Activated CD8-positive, alpha-beta memory T cell treated with anti-CD3 and anti-CD28 coated beads, Interleukin-2, amount 50 U/mL, for 4 hours (primary cell): ENCODE measurements at places on chromosomes 2 and 18.
A peak's percentile ranks its signal among the peaks of the same experiment; 100 is the strongest.

- DNase-seq: no peak
These were observed 36.2 kb downstream of the KIAA2012 start for GRCh38 chr2:202109139-202109736.

- no peak for DNase-seq
These were observed 86.8 kb downstream of the FMNL2 start for GRCh38 chr2:152421521-152422370.

GRCh38 chr2:65869296-65869695, 436.9 kb upstream of the SPRED2 start:
- no peak for DNase-seq

DNA sequence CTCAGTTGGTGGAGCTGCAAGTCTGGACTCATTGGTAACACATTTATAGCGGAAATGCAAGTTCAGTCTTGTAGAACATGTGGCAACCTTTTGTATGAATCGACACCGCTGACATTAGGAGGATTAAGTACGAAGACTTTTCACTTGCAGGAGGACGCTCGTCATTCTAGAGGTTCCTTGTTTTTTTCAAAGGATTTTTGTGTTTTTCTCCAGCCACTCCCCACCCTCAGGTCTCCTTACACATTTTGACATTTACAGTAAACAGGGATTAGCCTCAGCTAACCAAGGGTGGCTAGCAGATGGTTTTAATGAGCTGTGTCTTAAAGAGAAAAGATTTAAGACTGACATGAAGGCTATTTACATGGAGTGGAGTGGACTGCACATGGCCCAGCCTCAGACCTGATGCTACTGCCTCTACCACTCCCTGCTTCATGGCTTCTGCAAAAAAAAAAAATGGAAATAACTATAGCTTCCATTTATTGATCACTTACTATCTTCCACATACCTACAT, 173.8 kb downstream of the TRIB2 start:
- DNase-seq: no peak

DNA sequence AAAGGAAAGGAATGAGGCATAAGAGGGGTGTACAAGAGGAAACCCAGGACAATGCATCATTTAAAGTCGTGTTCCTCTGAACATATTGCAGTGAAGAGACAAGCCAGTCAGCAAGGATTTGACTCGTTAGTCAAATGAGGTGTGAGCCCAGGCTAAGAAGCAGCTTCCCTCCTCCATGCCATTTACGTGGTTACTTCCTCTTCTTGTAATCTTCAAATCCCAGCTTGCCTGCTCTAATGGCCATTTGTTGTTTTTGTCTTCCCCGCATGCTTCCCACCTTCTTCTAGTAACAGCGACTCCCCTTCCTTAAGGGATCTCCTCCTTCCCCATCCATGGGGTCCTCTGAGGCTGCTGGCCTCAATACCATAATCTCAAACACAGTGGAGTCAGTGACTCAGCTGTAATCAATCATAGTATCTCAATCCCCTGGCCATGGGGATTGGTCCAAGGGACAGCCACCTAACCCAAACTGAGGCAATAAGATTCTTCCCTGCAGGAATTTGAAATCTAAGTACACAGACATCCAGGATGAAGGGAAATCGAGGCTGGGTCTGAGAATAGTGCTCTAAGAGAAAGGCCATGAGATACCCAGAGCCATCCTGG, 37.6 kb downstream of the SLC14A1 start:
- no peak for DNase-seq

DNA sequence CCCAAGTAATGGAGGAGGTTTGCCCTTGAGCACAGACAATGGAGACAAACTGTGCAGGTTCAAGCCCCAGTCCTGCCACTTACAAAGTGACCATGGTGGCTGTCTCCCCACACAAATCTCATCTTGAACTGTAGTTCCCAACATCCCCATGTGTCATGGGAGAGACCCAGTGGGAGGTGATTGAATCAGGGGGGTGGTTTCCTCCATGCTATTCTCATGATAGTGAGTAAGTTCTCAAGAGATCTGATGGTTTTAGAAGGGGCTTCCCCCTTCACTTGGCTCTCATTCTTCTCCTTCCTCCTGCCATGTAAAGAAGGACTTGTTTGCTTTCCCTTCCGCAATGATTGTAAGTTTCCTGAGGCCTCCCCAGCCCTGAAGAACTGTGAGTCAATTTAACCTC, 225.4 kb downstream of the TXNL1 start:
- DNase-seq: no peak

GRCh38 chr2:54149638-54150441, 34.4 kb downstream of the ACYP2 start:
- DNase-seq: no peak

- no peak for DNase-seq
These were observed 10.9 kb downstream of the RBMS1 start for GRCh38 chr2:160482673-160483072.

DNA sequence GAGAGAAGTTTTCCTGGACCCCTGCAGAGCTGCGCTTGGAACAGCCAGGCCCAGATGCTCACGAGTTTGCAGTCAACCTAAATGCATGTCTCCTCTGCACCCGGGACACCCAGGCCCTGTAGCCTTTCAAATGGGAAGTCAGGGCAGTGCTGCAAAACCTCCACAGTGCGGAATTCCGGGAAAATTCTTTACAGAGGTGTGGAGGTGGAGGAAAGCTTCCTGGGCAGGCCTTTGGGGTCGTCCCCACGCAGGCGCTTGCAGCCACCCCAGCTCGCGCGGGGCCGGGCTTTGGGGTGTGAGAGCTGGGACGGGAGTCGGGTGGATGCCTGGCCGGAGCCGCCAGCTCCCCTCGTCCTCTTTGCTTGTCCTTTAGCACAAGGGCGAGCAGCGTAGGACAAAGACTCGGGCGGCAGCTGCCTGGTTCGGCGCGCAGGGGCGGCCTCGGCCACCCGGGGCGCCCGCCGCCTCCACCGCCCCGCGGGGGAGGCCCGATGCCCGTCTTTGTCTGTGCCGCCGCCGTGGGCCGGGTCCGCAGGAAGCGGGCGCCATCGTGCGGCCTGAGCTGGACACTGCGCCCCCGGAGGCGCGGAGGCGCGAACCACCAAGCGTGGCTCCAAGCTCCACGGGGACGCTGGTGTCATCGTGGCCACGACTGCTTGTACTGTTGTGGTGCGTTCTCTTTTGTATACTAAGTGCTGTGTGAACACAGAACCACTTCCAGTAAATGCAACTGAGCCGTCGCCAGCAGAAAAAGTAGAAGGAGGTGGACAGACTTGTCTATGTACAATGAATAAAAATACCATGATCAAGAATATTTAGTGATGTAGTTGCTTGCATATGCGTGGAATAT, 28.2 kb upstream of the BCL11A start:
- peak; percentile 64 for DNase-seq

GRCh38 chr2:32838418-32838817, 108.3 kb upstream of the LTBP1 start:
- DNase-seq: no peak

- no peak for DNase-seq
These were observed 382.8 kb downstream of the OSR1 start for GRCh38 chr2:18975506-18976167.

GRCh38 chr2:8552293-8552801, 129.5 kb upstream of the ID2 start:
- DNase-seq: no peak

DNA sequence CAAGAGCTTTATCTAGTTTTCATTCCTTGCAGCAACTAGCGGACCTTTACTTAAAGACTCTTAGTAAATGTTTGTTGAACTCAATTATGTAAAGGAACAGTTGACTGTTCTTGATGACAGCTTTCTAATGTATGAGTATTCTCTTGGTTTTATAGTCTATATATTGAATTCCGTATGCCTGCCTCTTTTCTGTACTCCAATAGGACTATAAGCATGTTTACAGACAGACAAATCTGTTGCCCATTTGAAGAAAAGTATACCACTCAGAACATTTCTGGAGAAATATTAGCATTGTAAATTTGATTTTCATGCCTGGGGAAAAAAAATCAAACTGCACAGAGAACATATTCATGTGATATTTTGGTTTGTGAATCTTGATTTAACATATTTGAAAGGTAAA, 109.5 kb downstream of the LRRTM1 start:
- DNase-seq: no peak

- no peak for DNase-seq
These were observed 153.8 kb upstream of the SLC39A10 start for GRCh38 chr2:195503208-195503607.

- DNase-seq: peak; percentile 14
These were observed 17.4 kb upstream of the ANKRD53 start for GRCh38 chr2:70960833-70961647.

DNA sequence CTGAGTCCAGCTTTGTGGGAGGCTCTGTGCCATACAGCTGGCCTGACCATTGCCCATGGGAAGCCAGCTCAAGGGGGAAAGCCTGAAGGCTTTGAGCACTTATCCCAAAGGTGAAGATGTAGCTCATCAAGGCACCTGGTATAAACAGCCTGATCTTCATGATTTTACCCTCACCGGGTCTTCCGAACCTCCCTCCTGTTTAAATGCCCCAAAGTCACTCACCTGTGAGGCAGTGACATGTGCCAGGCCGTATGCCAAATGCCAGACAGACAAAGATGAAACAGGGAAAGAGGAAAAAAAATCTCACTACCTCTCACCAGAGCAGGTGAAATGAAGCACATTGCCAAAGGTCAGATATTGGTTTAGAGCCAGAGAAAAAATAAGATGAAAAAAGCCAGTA, 62.8 kb upstream of the ITSN2 start:
- DNase-seq: no peak

DNA sequence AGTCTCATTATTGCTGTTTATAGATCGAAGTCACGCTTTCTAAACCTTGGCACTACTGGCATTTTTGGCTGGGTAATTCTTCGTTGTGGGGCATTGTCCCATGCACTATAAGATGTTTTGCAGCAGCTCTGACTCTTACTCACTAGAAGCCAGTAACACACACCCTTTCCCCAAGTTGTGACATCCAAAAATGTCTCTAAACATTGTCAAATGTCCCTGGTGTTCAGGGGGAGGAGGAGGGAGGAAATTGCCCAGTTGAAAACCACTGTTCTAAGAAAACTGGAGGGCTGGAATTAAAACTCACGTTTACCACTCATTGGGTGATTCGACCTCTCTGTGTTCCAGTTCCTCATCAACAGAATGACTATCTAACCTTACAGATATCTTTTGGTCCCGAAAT, 115.7 kb upstream of the KLF7 start:
- no peak for DNase-seq

GRCh38 chr2:174024524-174025270, 59.5 kb upstream of the SP3 start:
- DNase-seq: no peak

DNA sequence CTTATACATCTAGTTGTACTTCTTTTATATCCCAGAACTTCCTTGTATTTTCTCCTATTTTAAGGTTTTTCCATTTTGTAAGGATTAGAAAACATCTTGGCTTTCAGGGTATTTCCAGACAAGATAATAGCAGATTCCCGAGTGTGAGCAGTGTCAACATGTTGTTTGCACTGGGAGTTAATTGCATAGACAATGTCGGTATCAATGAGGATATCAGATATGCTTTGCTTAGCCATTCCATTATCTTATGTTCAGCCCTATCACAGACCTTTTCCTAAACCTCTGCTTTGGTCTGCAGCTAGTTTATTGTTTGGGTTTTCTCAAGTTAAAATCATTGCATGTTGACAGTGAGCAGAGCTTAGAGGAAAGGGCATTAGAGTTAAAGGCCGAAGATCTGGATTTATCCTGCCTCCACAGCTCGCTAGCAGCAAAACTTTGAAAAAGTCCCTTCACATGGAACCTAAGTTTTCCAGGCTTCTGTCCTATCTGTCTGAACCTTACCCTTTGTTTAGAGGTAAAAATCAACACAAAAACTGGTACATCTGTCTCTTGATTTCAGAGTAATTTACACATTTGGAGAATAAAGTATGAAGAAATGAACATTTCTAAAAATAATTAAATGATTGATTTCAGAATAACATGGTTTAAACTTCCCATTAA, 355.4 kb downstream of the KIAA1328 start:
- no peak for DNase-seq

DNA sequence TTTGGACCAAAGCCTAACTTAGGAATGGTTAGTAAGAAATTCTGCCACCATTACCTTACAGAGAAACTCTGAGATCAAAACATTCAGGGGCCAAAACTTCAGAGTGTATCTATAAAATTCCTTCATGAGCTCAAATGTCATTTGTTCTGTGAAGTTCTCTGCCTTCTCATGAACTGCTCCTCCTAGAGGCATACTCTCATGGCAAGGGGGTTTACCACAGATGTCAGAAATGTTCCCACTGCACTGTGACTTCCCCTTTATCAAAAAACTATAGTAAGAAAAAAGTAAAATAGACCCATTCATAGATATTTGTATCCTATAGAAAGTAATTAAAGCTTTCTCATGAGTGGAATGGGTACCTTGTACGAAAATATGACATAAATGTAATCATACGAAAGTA, 68.5 kb downstream of the USP40 start:
- no peak for DNase-seq

DNA sequence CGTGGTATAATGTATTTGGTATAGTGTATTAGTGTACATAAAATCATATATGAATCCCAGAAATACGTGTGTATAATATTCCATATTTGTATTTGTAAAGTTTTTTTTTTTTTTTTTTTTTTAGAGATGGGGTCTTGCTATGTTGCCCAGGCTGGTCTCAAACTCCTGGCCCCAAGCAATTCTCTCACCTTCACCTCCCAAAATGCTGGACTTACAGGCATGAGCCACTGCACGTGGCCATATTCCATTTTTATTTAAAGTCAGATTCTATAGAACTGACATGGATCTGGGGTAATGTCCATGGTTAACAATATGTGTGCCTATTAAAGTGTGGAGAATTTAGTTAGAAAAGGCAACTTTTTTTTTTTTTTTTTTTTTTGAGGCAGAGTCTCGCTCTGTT, 71.5 kb downstream of the ANTXR1 start:
- DNase-seq: no peak

DNA sequence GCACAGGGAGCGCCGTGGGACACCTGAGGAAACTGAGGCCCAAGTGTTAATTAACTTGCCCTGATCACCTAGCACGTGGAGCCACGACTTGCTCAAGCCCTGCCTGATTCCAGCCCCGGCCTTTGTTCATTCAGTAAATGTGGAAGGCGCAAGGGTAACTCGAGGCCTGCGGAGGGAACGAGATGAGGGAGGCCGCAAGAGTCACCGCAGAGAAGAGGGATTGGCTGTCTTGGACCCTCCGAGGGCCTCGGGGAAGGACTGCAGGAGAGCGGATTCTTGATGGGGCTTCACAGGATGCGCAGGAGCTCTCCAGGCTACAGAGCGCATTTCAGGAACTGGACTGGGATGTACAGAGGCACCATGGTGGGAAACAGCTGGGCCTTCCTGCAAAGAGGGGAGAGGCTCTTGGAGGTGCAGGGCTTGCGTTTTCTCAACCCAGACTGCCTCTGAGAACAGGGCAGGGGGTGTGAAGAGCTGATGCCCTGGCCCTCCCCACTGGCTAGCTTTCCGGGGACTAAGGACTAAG, 511 bp upstream of the ANKMY1 start:
- no peak for DNase-seq

DNA sequence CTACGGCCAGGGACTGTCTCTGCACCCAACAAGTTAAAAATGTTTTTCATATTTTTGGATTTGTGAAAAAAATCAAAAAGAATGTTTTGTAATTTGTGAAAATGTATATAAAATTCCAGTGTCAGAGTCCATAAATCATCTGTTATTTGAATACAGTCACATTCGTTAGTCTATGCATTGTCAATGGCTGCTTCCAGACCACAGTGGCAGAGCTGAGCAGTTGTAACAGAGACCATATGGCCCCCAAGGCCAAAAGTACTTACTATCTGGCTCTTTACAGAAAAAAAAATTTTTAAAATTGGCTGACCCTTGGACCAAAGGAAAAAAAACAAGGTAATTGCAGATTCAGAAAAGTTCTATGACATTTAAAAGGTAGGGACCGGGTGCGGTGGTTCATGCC, 86.7 kb upstream of the ATL2 start:
- DNase-seq: no peak
